SHP77 (cell line): ENCODE measurements at places on chromosomes 11 and 22.

GRCh38 chr11:18091731-18092130, 14.2 kb downstream of the SAAL1 start:
- DNase-seq = no peak

- DNase-seq = no peak
These were observed 853 bp downstream of the HTATIP2 start for GRCh38 chr11:20364341-20364792.

GRCh38 chr11:85748455-85748891, 62.5 kb downstream of the SYTL2 start:
- no peak for DNase-seq

- DNase-seq = no peak
These were observed 41.0 kb upstream of the AQP11 start for GRCh38 chr11:77548552-77549445.

- DNase-seq = no peak
These were observed 16.7 kb upstream of the TMEM123 start for GRCh38 chr11:102469196-102469821.

- DNase-seq = no peak
These were observed 8.5 kb upstream of the GAL3ST1 start for GRCh38 chr22:30582788-30583545.

DNA sequence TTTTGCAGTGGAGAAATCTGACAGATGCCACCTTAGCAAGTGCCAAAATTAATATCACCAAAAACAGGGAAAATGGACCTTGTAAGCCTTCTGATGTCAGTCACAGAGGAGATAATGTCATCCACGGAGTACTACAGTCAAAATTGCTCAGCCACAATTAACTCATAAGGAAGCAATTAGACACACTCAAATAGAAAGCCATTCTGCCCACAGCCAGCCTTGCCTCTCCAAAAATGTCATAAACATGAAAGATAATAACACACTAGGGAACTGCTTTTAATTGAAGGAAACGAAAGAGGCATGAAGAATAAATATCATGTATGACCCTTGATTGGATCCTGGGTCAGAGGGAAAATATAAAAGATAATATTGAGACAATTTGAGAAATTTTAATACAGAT, 505.6 kb upstream of the API5 start:
- DNase-seq = no peak
